Stimulated activated CD8-positive, alpha-beta memory T cell treated with anti-CD3 and anti-CD28 coated beads, Interleukin-2, amount 100 ng/mL, for 1 hour (primary cell): ENCODE measurements at places on chromosomes 3 and 15.

DNA sequence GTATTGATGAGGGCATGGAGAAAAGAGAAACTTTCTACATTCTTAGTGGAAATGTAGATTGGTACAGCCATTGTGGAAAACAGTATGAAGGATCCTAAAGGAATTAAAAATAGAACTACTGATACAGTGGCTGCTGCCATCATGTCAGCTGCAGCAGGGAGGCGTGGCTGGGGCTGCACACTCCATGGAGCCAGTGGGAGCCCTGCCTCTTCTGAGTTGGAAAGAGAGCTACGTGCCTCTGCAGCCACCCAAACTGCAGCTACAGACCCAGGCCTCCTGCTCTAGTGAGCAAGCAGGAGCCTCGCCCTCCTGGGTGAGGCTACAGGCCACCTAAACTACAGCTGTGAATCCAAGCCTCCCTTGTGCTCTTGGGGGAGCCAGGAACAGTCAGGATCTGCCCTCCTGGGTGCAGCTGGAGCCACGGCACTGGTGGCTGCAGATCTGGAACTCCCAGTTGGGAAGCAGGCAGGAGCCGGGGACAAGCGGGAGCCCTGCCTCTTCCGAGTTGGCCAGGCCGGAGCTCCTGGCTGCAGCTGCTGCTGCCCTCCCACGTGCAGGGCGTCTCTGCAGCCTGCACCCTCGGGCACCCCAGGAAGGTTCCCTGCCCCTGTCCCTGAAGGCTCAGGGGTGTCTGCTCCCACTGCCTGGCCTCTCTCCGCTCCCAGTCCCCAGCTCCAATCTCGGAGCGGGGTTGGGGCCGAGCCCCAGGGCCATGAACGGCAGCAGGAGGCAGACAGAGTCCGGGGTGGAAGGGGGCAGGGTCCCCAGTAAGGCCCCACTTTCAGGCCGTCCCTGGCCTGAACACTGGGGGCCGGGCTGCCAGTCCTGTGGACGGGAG, 64.5 kb downstream of the THBS1 start:
- DNase-seq, result no peak

DNA sequence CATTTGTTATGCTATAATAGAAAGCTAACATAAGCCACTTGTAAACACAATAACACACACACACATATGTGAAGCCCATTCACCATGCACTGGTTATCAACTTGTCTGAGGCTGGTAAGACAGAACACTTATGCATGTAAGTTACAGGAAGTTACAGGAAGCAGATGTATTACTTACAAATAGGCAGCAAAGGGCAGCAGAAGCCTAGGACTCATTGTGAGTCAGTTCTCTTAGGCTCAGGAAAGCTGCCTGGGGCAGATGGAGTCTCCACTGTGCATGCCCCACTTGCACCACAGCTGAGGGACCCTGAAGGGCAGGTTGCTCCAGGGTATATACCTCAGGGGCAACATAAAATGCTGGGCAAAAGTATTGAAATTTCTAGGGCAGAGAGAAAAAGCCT, 748.8 kb upstream of the CCDC54 start:
- no peak for DNase-seq

DNA sequence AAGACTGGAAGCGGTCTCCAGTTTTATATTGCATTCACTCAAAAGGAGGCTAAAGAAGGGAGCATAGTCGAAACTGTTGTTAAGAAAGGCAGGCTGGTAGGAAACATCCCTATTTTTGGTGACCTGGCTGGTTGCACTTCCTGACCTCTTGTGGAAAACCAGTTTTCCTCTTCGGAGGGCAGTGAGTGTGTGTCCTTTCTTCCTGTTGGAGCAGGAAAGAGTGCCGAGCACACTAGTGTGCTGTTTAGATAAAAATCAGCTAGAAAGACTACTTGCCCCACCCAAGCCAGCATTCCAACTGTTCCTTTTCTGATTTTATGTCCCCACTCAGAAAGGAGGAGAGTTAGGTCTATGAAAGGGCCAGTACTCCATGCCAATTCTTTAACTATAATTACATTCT, 65.1 kb upstream of the CCR4 start:
- DNase-seq, result no peak

DNA sequence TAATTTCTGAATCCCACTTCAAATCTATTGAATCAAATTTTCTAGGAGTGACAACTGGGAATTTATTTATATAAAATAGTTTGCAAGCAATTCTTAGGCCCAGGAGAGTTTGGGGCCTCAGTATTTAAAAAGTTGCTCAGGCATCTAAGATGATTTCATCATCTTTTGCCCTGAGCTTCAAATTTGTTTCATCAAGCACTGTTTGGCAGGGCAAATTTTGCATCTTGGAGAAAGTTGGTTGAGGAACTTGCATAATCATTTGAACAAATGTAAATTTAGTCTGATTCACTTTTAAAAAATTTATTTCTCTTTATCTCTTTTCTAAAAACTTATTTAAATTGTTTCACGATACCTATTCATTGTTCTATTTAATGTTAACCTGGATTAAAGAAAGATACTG, 702.8 kb downstream of the SI start:
- DNase-seq, result no peak

DNA sequence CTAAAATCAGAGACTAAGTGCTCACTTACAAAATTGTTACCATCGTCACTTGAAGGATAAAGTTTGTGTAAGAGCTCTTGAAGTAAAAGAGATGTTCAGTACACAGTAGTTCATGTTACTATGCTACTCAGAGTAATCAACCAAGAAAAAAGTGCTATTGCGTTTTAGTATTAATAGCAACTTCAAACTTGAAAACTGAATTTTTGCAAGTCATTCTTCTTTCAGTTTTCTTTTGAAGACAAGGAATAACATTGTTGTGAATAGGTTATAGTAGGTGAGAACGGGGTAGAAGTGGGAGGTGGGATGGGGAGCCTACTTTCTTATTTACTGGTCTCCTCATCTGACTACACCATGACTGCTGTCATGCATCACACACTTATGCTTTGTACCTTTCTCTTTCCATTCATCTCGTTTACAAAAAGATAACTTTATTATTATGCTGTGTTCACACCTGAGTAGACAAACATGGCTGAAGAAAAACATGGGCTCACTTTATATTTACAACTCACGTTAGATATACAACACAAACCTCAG, 39.3 kb upstream of the P3H2 start:
- DNase-seq, result no peak

- DNase-seq, result no peak
These were observed 57.9 kb downstream of the TPRA1 start for GRCh38 chr3:127532561-127533203.

- DNase-seq, result no peak
These were observed 13.2 kb downstream of the PAK6 start for GRCh38 chr15:40252141-40252437.

GRCh38 chr3:20280257-20280656, 94.3 kb upstream of the SGO1 start:
- no peak for DNase-seq

- DNase-seq, result no peak
These were observed 138.6 kb downstream of the FBLN2 start for GRCh38 chr3:13687517-13687943.

GRCh38 chr15:70121624-70122302, 24.0 kb upstream of the TLE3 start:
- DNase-seq, result no peak

GRCh38 chr15:81279621-81280485, 44.1 kb downstream of the STARD5 start:
- no peak for DNase-seq

DNA sequence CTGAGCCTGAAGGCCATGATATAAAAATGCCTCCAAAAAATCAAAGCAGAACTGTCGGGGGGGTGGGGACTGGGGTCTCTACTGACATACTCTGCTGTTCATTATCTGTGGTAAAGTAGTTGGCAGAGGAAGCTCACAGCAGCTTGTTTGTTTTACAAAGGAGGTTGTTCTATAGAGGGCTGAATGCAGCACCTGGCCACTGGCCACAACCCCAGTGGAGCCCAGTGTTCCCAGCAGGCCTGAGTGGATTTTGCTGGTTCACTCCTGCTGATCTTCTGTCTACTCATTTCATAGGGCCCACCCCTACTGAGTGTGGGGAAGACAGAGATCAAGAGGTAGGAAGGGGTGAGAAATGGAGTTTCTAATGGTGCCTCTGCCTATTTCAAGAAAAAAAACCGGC, 125.5 kb downstream of the DIPK2A start:
- no peak for DNase-seq

GRCh38 chr15:70560617-70561328, 202.6 kb downstream of the UACA start:
- DNase-seq, result no peak

- no peak for DNase-seq
These were observed 607.8 kb downstream of the SI start for GRCh38 chr3:164470471-164470870.

- no peak for DNase-seq
These were observed 28.4 kb downstream of the CPN2 start for GRCh38 chr3:194322678-194323211.

DNA sequence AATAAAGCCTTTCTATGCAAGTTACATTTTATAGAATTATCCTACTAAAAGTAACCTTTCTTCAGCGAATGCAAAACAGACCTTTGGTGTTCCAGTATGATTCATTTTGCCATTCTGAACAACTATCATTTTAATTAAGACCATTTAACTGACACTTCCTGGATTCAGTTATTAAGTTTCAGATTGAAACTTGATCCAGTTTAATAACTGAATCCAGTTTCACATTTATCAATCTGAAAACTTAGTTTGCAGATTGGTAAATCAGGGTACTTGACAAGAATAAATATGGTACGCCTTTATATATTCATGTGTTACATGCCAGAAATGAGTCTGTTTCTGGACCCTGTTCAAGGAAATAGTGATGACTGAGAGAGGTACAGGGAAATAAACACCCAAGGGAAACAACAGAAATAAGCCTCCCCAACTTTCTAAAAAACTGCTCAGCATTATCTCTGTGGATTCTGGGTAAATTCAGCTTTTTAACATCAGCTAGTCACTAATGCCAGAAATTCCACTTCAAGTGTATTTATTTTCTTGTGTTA, 23.3 kb upstream of the NFKBIZ start:
- DNase-seq, result no peak

- no peak for DNase-seq
These were observed 311.4 kb downstream of the EPHB1 start for GRCh38 chr3:135106445-135106844.

- DNase-seq, result no peak
These were observed 329.8 kb upstream of the NAALADL2 start for GRCh38 chr3:174529298-174529697.

DNA sequence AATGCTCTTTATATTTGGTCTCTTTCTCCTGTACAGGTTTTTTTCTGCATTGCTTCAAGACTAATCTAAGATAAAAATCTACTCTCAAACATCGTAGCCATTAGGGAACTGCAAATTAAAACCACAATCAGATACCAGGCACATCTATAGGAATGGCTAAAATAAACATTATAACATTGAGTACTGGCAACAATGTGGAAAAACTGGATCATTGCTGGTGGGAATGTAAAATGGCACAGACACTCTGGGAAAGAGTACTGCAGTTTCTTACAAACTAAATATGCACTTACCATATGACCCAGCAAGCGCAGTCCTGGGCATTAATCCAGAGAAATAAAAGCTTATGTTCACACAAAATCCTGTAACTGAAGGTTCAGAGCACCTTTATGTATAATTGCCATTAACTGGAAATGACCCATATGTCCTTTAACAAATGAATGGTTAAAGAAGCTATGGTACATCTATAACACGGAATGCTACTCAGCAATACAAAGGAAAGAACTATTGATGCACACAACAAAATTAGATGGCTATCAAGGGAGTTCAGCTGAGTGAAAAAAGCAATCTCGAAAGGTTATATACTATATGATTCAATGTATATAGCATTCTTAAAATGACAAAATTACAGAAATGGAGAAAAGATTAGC, 6.3 kb downstream of the ABCC5 start:
- no peak for DNase-seq

DNA sequence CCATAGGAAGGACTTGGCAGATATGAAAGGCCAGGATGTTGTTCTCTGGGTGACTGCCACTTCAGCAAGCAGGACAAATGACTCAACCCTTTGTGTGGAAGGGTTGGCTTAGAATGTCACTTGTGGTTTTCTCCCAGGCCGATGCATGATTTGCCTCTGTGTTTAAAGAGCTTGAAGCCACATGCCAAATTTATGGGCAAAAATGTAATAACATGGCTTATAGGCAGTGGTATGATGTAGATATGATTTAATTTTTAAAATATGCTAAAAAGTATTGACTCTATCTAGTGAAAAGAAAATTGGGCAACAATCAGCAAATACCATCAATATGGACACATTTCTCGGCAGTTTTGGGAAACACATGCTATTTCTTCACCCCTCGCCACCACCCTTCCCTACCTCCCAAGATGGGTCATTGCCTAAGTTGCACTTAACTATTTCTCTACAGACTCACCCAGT, 114.6 kb downstream of the CYP19A1 start:
- no peak for DNase-seq

- peak; percentile 52 for DNase-seq
These were observed 6.4 kb upstream of the ANKDD1A start for GRCh38 chr15:64905119-64905831.

DNA sequence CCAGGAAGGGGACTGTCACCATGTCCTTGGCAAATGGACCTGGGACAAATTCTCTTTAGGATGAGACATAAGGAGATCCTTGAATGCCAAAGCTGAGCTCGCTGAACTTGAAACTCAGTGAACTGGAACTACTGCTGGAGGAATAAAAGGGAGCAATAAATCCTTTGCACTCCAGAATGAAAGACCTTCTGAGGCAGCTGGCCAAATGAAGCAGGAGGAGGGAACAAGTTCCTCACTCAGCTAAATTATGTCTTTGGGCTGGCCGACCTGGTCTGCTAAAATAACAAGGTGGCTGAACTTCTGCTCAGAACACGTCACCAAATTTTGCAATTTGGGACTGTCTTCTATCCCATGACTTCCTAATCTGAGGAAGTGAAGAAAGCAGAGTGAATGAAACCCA, 314.7 kb downstream of the LPP start:
- DNase-seq, result no peak

DNA sequence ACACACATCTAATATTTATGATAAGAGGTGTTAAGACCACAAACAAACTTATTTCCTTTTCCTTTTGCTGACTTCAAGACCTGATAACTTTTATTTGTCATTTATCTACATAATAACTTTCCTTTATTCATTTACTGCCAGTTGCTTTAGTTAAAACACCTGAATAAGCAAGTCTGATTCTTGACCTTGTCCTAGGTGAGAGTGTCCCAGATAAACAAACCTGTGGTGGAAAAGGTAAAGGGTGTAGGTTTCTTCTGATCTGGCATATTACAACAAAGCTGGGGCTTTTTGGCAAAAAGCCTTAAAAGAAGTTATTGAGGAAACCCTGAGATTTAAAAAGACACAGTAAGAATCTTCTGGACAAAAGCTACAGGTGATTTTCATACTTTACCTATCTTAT, 191.5 kb downstream of the ZBBX start:
- no peak for DNase-seq

GRCh38 chr3:104785947-104786346, 580.8 kb upstream of the ALCAM start:
- DNase-seq, result no peak

- peak; percentile 27 for DNase-seq
These were observed 62.7 kb upstream of the CD47 start for GRCh38 chr3:108153451-108153981.
